Left ventricle myocardium inferior (tissue), 1 donor: ENCODE measurements at places on chromosomes 1 and 21.

DNA sequence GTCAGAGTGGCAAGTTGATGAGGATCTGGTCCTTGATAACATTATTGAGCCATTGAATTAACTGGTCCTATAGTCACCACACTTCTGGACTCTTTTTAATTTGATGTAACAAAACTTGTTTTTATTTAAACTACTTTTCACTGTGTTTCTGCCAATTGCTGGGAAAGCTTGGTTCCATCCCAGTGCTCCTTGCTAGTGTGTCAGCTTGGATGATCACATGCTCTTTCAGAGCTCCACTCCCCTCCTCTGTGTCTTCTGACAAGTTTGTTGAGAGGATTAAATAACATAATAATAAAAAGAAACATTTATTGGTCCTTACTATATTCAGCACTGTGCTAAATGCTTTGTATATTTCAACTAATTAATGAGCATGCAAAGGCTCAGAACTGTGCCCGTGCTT is 448.5 kb upstream of the B3GALT2 start:
- DNase-seq, result no peak

- DNase-seq, result no peak
These were observed 41.8 kb downstream of the HS2ST1 start for GRCh38 chr1:86956221-86956620.

DNA sequence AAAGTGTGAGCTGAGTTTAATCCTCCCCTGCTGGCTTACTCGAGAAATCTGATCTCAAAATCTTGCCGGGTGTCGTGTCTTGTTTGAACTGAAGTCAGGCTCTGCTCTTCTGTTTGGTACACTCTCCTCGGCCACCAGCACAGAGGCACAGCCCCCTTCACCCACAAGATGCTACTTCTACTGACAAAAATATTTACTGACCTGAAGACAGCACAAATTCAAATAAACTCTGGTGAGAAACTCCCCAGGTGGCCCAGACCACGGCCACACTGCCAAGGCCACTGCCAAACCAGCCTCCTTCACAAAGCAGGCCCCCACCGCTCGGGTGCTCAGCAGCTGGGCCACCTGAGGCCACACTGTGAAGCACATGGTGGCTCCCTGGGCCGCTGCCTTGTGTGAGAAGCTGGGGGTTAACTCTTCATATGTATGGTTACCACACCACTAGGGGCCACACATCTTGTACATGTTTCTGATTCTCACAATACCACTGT is 80.6 kb downstream of the TGFBR3 start:
- no peak for DNase-seq

- DNase-seq, result peak; percentile 42
These were observed 37.9 kb upstream of the RHOU start for GRCh38 chr1:228697207-228698016.

DNA sequence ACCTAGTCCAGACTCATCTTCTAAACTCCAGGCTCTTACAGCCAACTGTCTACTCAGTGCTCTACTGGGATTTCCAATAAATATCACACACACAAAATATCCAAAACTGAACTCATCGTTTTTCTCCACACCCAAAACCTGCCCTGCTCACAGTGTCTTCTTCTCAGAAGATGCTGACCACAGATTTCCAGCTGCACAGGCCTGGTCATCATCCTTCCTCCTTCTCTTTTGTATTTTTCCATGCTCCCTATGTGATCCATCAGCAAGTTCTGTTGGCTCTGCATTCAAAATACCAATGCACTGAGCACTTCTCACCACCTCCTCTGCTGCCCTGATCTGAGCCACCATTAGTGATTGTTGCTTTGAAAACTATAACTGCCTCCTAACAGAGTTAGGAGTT is 159.5 kb upstream of the KAZN start:
- no peak for DNase-seq
